ENCODE measurements at places on chromosomes 4 and X.

DNA sequence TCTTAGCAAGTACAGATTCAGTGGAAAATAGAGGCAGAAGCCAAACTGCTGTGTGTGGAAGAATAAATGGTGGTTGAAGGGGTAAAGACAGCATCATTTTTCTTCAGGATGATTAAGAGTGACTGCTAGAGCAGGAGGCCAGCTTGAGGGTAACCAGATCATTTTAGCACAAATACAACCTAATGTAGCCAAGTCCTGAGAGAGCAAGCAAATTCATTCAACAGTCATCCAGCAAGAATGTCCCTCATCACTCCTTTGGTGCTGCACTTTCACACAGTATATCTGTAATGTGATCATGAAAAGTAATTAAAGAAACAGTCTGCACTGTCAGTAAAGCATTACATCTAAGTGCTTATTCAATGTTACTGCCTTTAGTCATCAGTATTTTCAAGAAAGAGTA is 44.8 kb downstream of the NPFFR2 start:
- DNase-seq: no peak

- DNase-seq: peak; percentile 10
Measured at GRCh38 chrX:71178908-71179307, 34.3 kb downstream of the NLGN3 start.

DNA sequence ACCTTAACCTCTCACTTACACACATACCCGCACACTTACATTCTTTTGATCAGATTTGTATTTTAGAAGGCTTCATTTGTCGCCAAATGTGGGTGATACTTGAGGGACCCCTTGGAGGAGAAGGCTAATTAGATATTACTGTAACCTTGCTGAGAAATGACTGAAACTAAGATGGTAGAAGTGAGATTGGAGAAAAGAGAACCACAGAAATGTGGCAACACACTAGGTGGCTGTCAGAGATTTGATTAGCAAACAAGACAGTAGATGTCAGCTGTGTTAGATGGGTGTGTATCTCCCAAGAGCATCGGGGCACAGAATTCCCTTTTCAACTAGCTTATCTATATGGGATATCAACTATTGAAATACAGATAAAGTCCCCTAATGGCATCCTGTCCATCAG is 149.3 kb upstream of the FABP2 start:
- no peak for DNase-seq

DNA sequence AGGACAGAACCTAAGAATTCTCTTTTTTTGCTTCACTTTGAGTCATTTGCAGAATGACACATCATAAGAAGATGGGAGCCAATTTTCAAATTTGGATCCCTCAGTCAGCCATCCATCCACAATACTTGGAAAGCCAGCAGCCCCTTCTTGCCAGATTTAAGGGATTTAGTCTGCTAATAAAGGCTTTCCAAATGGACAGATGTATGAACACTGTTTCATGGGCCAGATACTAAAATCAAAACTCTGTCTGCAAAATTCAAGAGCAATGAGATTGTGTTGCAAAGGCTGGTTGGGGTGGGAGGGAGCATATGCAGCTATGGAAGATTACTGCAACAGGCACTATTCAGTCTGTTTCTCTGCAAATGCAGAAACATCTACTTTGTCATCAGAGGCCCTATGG is 37.7 kb upstream of the KCNIP4 start:
- DNase-seq: no peak

DNA sequence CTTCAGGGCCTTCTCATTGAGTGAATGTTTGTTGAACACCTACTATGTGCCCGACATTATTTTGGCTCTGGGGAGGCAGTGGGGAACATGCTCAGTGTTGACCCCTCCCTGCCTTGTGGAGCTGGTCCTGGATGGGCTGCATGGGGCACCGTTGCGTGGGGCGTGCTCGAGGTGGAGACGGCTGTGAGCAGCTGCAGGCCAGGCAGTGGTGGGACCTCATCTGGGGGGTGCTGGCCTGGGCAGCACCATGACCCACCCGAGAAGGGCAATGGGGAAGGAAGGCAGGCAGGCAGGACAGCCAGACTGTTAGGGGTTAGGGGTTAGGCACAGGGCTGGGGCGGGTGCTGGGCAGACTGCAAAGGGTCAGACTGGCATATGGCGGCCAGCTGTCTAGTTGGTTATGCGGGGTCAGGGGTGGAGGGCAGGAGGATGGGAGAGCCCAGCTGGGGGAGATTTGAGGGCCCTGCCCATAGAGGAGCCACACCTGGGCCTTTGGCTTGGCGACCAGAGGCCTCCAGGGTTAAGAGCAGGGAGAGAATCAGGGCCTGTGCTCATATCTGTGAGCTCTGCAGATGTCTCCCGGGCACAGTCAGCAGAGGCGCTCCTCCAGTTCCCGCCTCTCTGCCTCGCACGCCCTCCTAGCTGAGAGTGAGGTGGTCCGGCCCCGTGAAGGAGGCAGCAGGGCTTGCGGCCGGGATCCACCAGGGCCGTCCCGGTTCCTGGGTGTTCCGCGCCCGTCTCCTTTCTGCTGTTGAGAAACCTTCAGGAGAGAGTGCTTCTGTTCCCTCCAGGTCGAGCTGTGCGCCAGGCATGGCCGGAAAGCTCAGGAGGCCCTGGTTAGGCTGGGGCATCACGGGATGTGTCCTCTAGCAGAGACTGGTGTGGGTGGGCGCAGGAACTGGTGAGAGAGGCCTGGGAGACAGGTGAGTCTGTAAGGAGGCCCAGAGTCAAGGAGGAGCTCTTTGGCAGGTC is 73.3 kb downstream of the RGS12 start:
- no peak for DNase-seq

DNA sequence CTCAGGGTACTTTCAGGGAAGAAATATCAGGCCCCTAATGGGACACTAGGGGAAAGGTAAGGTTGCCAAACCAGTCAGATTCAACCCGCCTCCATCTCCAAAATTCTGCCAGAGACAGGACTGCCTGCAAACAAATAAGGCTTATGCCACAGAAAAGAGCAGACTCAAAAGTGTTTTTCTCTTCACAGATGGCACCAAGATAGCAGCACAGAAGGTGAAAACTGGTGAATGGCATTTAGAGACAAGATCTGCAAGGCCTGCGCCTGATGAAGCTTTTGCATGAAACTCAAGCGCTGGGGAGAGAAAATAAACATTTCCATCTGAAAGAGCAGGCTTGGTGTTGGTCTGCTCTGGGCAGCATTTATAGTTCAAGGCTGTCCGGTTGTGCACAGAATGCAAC is 27.9 kb downstream of the AMOT start:
- DNase-seq: no peak

GRCh38 chrX:16436348-16437188 is 213.4 kb upstream of the S100G start:
- DNase-seq: peak; percentile 32

DNA sequence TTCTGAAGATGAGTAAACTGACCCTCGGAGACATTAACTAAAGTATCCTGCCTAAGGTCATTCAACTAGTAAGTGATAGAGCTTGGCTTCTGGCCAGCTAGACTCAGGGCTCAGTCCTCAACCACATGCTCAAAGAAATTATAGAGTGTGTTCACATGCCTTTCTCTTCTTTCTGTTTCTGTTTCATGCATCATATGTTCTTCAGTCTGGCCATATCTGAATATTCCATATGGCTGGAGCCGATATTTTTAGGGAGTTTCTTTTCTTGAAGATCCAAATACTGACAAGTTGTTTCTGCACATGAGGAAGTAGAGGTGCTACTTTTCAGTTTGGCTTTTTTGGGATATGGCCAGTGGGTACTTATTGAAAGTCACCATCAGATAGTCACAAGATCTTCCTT is 44.9 kb downstream of the MMRN1 start:
- no peak for DNase-seq

GRCh38 chr4:105059337-105059736 is 87.3 kb upstream of the TET2 start:
- DNase-seq: no peak

- DNase-seq: no peak
Measured at GRCh38 chr4:133068083-133068482, 81.0 kb upstream of the PCDH10 start.

- DNase-seq: no peak
Measured at GRCh38 chr4:155489271-155489670, 112.5 kb upstream of the MAP9 start.

- DNase-seq: peak; percentile 11
Measured at GRCh38 chrX:19593690-19594089, 78.4 kb upstream of the MAP3K15 start.

- no peak for DNase-seq
Measured at GRCh38 chr4:71833232-71833900, 49.5 kb upstream of the GC start.
